ENCODE measurements at places on chromosomes 4 and X.

GRCh38 chrX:74835566-74835965 lies 89.7 kb downstream of the NEXMIF start:
- DNase-seq, result no peak

DNA sequence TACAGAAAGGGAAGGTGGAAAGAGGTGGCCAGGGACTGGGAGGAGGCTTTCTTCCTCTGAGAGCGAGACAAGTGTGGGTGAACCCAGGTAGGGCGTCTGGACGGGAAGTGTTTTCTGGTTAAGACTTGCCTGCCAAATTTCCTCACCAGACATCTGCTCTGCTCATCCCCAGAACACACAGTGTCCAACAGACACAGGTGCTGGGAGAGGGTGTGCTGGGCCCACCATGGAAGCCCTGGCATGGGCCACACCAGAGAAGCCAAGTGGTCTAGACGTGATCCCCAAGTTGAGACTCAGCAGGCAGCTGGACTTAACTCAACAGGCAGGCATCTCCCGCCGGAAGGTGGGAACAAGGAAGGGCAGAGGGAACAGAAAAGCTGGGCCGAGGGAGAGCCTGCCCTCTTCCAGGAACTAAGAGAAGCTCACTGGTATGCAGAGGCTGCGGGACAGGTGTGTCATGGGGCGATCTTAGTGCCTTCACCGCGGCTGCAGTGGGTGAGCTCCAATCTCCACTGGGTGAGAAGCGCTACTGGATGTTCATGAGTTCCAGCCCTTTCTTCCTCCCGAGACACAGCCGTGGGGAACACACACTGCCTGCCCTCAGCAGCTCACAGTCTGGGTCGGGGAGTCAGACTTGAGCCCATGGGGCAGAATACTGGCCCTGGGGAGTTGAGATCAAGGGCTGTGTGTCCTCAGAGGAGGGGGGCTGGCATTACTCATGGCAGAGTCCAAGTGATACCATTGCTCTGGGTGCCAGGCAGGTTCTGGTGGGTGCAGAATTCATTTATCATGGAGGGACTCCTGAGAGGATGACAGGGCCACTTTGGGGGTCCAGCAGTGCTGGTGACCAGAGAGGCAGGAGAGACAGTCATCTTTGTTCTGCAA lies 110.2 kb downstream of the CPZ start:
- no peak for DNase-seq

- no peak for DNase-seq
These were observed 53.8 kb upstream of the TBC1D14 start for GRCh38 chr4:6855692-6856297.

- no peak for DNase-seq
These were observed 191.6 kb upstream of the GALNTL6 start for GRCh38 chr4:171621646-171622045.

GRCh38 chr4:147482281-147482680 lies 1.4 kb downstream of the EDNRA start:
- DNase-seq, result no peak

GRCh38 chr4:128552586-128552907 lies 257.0 kb upstream of the JADE1 start:
- no peak for DNase-seq
